GM12892 (cell line): ENCODE measurements at places on chromosomes 7 and 10.

- no peak for DNase-seq
Observed at GRCh38 chr7:108094346-108094745, 35.8 kb downstream of the LAMB4 start.

DNA sequence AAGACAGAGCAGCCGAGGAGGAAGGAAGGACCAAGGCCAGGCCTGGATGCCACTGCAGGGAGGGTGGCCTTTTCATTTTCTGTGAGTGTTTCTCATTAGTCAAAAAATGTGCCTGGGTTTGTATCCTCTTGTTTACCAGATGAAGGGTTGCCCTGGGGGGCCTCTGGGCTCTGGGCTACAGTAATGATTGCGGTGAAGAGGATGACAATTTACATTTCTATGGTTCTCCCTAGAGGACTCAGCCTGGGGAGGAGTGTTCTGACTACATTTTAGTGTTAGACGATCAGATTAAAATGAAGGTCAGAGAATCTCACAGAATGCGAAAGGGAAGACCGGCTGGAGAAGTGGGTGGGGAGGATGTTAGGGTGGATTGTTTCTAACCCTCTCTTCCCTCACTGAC, 108.0 kb upstream of the KMT2C start:
- no peak for DNase-seq

GRCh38 chr10:119115926-119116325, 12.0 kb downstream of the DENND10 start:
- no peak for DNase-seq

DNA sequence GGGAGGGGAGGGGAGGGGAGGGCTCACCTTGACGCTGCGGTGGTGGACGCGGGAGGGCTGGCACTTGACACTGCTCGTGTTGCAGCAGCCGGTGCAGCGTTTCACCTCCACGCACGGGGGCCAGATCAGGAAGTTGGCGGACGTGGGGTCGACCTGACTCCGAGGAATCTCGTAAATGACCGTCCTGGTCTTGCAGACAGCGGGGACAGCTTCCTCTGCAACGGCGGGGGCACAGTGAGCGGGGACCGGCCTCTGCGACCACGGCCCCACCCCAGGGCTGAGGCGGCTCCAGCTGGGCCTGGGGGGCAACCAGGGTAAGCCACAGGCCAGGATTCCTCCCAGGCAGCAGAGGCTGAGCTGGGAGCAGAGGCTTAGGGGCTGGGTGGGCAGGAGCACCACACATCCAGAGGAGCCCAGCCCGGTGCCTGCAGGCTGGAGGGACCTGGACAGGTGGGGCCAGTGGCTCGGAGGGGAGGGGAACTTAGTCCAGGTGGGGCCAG, 8.8 kb downstream of the PDGFA start:
- no peak for DNase-seq

DNA sequence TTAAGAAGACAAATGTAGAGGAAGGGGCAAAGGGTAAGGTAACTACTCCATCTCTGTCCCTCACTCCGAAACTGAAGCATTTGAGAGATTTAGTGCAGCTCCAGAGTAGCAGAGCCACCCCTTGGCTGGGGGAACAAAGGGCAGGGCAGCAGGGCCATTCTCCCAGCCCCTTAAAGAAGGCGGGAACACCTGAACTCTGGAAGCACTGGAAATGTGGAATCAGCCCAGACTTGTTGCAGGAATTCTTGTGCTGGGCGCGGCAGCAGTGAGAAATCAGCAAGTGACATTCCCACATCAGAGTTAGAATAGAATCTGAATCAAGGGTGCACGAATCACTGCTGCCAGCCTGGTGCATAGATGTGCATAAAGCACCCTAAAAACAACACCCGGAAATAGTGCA, 34.4 kb upstream of the GRM8 start:
- no peak for DNase-seq

DNA sequence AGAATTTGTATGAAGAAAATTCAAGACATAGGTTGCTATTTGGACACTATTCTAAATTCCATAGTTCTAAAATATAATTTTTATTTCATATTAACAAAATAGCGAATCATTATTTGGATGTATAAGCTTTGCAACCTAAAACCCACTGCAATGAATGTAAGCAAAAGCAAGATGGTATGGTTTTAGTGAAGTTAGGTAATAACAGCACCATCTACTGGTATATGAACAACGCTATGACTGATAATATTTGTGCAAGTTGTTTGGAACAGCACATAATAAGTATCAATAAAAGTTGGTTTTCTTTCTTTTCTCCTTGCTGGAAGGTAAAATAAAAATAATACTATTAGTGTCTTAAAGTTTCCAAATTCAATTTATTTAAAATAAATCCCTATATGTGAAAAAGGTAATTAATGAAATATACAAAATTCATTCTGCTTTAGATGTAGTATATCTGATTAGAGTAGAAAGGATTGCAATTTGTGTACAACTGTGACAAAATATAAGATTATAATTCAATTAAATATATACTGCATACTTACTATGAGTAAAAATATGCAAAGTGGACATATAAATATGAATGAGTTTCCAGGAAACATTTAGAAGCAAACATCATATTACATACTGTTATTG, 79.0 kb upstream of the LSM8 start:
- no peak for DNase-seq

DNA sequence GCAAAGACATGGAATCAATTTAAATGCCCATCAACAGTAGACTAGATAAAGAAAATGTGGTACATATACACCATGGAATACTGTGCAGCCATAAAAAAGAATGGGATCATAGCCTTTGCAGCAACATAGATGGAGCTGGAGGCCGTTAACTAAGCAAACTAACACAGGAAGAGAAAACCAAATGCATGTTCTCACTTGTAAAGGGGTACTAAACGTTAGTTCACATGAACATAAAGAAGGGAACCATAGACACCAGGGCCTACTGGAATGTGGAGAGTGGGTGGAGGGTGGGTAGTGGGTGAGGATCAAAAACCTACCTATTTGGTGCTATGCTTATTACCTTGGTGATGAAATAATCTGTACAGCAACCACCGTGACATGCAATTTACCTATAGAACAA, 78.4 kb upstream of the GSDME start:
- DNase-seq, result no peak

GRCh38 chr7:35007768-35008167, 29.5 kb downstream of the DPY19L1 start:
- no peak for DNase-seq

- peak; percentile 8 for DNase-seq
Observed at GRCh38 chr7:141585592-141586510, 34.6 kb downstream of the AGK start.

DNA sequence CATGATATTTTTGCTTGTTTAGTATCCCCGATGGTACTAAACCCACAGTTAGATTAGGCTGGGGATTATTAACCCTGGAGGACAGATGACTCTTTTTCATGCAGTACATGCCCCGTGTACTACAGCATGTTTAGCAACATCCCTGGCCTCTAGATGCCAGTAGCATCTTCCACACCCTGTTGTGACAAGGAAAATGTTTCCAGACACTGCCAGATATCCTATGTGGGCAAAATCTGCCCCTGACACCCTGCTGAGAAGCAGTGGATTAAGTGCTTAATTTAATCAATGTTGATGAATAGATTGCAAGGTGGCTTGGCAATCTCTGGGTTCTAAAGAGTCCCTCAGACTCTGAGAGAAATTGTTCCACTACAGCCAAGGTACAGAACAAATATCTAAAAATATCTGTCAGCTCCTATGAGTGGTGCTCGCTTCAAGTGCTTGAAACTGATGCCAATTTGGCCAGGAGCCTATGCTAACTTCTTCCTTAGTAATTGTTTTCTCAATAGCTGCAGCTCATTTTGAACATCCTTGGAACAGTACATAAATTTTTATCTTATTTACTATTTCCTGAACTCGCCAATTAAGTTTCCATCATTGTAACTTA, 247.0 kb downstream of the SORCS1 start:
- no peak for DNase-seq

- no peak for DNase-seq
Observed at GRCh38 chr10:123213192-123213591, 59.0 kb downstream of the BUB3 start.

GRCh38 chr10:24153537-24153936, 55.4 kb upstream of the KIAA1217 start:
- no peak for DNase-seq

DNA sequence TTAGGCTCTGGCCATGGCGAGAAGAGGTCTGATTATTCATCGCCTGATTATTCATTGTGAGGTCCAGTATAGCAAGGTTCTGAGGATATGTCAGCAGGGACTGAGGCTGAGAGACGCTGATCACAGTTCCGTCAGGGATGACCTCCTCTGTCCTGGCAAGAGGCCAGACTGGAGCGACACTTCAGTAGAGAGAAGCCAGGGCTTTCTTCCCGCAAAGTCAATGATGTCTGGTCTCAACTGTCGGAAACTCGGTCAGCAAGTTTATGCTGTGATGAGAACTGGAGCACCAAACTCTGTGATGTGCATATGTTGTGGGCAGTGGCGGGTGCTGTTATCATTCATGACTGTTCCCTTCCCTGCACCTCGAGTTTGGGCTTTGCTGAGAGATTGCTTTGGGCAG, 29.0 kb upstream of the GNA12 start:
- DNase-seq, result no peak

- DNase-seq, result no peak
Observed at GRCh38 chr7:99132595-99133321, 11.2 kb downstream of the SMURF1 start.
